Cortex of kidney (tissue), 1 donor: ENCODE measurements at places on chromosomes 5 and 9.

GRCh38 chr5:145316282-145316681 is 518.9 kb downstream of the PRELID2 start:
- no peak for DNase-seq

DNA sequence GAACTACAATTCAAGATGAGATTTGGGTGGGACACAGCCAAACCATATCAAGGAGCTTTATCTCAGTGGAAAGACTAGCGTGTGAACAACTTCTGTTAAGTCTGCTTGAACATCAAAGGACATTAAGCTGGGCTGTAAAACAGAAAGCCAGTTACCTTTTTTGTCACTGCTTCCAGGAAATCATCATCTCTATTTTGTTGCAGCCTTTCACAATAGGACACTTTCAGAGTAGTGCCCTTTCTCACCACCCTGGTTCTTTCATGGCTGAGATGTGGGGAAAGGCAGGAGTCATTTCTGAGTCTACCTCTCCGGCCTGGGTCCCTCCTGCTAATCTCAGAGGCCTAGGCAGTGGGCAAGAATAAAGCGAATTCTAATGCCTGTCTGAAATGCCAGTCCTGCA is 96.2 kb upstream of the PPP1R2B start:
- DNase-seq = no peak

DNA sequence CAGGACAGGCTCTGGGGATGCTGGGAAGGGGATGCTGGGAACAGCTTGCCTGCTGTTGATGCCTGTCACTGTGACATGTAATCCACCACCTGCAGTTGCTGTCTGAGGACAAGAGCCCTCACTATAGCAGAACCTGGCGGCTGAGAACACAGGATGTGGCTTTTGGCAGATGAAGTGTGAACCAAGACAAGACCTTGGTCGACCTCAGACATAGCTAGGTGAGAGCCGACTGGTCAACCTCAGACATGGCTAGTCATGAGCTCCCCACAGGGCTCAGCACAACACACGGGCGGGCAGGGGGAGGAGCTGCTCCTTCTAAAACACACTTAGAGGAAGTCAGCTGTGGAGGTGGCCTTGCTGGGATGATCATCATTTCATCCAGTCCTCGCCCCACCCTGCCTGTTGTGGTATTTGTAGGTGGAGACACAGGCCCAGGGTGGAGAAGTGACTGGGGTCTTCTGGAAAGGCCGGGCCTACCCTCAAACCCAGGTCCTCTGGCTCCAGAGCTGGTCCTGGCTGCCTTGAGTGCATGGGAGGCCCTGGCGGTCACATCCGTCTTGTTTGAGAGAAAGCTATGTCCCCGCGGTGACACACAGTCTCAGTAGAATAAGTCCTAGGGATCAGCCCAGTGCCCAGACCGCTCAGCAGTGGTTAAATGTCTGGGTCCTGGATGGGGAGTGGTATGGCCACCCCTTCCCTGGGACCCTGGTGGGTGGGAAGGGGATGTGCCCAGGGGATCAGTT is 6.1 kb downstream of the SUSD3 start:
- DNase-seq = no peak

DNA sequence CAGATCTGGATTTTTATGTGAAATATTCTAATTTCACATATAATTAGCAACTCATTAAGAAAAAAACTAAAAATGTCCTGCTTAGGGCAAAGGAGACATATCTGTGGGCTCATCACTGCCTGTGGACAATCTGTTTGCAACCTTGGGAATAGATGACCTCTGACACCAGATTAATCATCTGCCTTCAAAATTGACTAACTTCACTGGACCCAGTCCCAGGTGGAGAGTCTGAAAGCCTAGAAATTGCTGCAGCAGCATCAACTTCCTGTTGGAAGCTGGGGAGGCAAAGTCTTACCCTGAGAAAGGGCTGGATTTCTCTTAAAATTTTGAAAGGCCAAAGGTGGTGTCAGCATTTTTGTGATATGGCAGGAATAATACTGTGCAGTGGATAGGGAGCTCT is 76.3 kb upstream of the TNC start:
- no peak for DNase-seq

GRCh38 chr5:13478831-13479465 is 465.5 kb downstream of the DNAH5 start:
- no peak for DNase-seq

DNA sequence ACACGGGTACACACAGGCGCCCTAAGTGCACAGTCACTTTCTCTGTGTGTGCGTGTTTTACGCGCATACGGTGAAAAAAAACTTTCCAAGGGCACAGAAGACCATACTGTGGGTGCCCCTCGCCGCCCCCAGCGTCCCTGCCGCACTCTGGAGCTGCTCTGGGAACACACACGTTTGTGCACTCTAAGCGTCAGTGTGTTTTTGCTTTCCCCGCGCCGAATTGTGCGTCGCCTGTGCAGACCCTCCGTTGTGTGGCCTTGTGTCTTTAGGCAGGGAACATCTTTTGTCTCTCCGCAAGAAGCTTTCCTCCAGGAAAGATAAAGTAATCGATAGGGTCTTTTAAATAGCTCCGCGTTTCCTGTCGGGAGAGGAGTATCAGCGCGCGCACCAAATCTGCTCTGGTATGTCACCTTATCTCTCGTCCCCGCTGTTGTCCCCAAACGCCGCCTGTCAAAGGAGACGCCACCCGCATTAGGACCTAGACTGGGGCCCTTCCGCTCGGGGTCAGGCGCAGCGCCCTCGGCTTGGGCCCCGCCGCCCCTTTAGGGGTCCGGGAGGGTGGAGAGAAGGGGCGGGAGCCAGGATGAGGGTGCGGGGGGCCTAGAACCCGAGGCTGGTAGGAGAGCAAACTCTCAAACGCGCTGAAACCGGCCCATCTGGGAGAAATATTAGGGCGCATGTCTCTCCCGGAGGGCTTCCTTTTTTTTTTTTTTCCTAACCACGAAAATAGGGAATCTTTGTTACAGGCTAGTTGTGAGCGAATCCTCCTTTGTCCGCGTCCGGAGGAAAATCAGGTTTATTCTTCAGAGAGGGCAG is 10.5 kb upstream of the NKX2-5 start:
- no peak for DNase-seq

GRCh38 chr5:2917093-2917492 is 165.6 kb upstream of the IRX2 start:
- no peak for DNase-seq

DNA sequence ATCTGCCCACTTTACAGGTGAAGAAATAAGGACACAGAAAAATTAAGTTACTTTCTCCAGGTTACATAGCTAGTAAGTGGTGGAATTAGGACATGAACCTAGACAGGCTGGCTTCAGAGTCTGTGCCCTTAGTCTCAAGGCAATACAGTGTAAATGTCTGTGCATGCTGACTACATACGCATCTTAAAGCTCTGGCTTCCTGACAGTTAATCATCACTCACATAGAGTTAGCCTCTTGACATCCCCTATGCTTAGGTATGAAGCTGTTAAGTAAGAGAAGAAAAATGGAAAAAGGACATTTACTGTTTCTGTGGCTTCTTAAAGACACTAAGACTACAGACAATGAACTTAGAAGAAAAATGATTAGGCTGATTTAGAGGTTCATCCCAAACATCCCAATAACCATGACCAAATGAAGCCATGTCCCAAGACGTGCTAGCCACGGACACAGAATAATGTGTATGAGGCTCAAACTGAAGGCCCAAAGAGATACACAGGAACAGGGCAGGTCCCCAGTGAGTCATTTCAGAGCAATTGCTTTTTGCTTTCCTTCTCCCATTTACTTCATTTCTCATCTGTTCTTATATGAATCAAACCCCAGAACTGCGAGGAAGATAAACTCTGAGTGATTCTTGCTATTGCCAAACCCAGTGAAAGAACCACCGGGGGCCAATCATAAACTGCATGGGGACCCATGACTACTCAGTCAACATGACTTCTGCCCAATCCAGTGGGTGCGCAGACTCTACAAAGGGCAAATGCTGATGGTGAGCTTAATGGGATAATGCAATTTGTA is 100.0 kb upstream of the IFNK start:
- no peak for DNase-seq

DNA sequence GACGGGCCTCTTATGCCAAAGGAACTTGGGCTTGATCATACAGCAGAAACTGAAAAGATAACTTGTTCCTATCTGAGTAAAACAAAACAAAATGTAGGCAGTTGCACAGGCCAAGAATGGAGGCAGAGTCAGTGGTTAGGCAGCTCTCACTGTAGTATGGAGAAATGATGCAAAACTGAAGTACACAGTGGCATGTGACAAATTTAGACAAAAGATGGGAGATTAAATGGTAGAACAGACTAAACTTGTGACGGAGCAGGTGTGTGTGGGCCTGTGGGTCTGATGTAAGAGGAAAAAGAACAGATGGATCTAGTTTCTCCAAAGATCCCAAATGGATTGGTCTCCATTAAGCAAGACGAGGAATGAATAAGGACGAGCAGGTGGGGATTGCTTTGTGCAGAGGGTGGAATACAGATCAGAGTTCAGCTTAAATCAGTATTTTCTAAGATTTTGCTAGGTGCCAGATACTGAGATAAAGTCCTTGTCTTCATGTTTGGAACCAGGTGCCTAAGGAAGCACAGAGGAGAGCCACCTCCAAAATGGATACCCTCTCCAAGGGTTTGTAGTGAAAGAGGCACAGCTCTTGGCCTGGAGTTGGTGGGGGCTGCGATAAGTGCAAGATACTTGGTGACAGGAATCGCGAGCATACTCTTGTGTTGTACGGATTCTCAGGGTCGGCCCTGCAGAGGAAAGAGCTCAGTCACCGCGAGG is 722 bp upstream of the DCP2 start:
- no peak for DNase-seq

DNA sequence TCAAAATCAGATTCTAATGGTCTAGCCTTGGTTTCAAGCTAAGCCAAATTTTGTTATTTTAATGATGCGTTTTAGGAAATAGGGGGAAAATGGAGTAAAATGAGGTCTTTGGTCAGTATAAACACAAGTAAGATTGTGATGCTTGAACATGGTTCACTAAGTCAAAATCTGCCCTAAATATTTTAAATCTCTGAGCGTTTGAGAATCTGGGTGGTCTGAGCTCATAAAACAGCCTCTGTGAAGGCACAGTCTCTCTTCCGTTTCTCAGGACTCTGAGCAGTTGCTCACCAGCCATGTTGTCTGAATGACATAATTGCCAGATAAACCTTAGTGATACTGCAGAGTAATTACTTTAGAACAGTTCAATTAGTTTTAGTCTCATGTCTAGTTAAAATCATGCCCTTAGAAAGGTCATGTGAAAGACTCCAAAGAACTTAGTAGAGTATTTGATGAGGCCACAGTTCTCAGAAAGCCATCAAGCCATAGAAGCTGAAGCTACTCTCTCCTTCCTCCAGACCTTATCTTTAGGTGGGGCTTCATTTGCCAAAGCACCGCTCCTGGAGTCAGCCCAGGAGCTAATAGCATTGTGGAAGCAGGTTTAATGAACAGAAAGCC is 257.1 kb upstream of the MAP3K1 start:
- DNase-seq = no peak

- DNase-seq = no peak
These were observed 107.4 kb downstream of the LHFPL2 start for GRCh38 chr5:78541086-78541654.

GRCh38 chr9:134230092-134230941 is 66.0 kb upstream of the RNU6ATAC start:
- no peak for DNase-seq

DNA sequence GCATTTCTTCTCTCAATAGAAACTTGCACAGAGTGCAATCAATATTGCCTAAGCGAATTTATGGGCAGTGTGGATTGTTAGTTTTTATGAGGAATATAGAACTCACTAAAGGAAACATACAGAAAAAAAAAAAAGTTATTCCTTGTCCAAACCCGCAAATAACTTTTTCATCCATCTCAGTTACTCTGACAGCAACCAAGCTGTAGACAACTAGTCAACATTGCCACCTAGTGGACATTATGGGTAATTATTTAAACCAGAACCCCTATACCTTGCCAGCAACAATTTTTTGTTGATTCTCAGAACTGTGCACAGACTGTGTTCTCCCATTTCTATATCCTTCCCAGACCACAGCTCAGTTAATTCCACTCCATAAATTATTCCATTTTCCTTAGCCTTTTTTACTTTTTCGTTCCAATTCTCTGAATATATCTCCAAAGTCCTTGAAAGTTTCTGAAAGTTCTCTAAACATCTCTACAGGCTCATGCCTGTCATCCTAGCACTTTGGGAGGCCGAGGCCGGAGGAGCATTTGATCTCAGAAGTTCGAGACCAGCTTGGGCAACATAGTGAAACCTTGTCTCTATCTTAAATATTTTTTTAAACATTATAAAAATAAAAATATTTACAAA is 2.6 kb upstream of the AFAP1L1 start:
- DNase-seq = no peak

DNA sequence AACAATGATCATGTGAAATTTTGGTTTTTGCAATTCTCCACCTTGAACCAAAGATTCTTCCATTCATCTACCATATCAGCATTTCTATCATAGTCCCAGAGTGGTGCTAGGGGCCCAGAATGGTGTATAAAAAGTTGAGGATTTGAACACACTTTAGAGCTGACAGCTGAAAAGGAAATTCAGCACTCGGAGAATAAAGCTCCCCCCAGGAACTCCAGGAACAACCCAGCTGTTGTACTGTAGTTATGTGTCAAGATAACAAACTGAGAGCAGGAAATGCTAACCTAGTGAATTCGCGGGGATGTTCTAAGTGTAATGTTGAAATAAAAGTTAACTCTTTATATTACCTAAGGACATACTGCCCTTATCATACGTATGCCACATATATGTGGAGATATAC is 216.7 kb downstream of the NFIB start:
- no peak for DNase-seq

DNA sequence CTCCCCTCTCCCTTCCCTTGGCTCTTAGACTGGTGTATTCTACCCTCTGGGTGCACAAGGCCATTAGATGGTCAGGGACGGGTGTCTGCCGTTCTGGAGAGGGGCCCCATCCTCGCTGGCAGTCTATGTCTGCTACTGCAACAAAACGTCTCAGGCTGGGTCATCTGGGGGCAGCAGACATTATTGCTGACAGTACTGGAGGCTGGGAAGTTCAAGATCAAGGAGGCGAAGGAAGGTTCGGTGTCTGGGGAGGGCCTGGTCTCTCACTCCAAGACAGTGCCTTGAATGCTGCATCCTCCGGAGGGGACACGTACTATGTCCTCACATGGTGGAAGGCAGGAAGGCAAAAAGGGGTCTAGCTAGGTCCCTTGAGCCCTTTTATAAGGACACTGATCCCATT is 93.4 kb upstream of the COL5A1 start:
- DNase-seq = no peak

DNA sequence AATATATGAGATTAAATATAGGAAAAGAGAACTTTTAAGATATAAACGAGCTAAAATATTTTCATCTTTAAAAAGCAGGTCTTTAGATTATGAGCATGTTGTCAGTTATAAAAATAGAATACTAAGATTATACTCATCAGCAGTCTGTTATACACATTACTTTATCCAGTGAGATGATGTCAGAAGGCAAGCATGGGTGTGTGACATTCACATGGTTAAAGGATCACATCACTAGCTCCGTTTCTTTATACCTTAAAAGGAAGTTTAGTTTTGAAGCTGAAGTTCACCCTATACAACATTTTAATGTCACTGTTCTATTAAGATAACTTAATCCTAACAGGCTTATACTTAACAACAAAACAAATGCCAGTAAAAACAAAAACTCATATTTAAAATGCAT is 59.6 kb downstream of the RICTOR start:
- DNase-seq = no peak

- no peak for DNase-seq
These were observed 138.7 kb downstream of the RAPGEF6 start for GRCh38 chr5:131496400-131496713.
